Substantia nigra (tissue), 51 donors: ENCODE measurements at places on chromosomes 2 and 18.

DNA sequence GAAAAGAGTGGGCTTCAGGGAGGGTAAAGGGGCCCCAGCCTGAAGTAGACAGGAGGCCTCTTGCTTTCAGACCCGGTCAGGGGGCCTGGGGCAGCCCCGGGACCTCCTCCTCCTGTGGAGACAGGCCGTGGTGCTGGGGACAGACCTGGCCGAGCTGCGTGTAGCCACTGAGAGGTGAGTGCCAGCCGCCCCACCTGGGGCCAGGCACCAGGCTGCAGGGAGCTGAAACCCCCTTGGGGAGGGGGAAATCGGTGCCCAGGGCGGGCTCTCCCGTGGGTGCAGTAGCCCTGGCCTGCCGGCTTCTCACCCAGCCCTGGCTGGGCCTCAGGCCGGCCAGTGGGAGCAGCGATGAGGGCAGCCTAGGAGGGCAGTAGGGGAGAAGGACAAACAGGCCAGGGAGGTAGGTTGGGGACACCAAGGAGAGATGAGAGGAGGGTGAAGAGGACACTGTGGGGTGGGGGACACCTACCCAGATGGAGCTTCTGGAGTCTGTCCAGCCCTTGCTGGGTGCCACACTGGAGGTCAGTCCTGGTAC lies 24.0 kb downstream of the CROCC2 start:
- no peak for DNase-seq

- DNase-seq = no peak
These were observed 237.3 kb upstream of the KLHL14 start for GRCh38 chr18:33010149-33010548.

GRCh38 chr18:56273541-56274219 lies 364.7 kb downstream of the TXNL1 start:
- DNase-seq = no peak

- DNase-seq = no peak
These were observed at the start of gene IHH for GRCh38 chr2:219060821-219061791. Gene IHH, minus strand, starts transcription at chr2:219060921. Its CDS starts 454 bp downstream, at chr2:219060467.

DNA sequence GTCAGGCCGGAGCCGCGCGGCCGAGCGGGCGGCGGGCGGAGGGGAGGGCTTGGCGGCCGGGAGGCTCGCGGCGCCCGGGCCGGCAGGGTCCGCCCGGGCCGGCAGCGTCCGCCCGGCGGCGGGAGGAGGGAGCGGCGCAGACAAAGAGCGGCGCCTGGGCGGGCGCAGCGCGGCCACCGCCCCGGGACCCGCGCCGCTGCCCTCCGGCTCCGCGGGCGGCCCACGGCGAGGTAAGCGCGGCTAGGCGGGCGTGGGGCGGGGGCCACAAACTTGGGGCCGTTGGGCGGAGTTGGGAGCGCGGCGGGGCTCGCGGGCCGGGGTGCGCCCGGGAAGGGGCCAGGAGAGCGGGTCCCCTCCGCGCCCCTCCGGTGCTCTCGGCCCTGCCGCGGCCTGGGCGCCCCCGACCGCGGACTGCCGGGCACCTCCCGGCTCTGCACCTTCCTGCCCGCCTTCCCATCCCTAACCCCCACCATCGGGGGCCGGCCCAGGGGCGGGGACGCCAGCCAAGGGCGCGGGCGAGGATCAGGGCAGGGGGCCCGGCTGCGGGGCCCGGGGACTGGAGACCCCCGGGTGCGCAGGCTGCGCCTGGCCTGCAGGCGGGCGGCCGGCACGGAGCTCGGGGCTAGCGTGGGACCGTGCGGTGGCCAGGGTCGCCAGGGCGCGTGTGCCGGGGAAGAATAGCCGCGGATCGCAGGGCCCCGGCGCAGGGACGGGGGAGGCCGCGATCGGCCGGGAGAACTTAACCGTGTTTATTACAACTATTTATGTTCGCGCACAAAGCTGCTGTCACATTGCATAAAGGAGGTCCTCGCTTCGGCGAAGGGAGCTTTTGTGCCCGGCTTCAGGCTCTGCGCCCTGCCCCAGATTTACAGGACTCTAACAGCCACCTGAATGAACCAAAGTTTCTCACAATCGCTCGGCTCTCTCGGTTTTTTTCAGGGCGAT lies at the start of gene NCK2:
Gene NCK2, plus strand, starts transcription at position 4 of the 945 bp plus-strand sequence. CDS start 110,152 bp downstream, outside the sequence.
- no peak for DNase-seq

DNA sequence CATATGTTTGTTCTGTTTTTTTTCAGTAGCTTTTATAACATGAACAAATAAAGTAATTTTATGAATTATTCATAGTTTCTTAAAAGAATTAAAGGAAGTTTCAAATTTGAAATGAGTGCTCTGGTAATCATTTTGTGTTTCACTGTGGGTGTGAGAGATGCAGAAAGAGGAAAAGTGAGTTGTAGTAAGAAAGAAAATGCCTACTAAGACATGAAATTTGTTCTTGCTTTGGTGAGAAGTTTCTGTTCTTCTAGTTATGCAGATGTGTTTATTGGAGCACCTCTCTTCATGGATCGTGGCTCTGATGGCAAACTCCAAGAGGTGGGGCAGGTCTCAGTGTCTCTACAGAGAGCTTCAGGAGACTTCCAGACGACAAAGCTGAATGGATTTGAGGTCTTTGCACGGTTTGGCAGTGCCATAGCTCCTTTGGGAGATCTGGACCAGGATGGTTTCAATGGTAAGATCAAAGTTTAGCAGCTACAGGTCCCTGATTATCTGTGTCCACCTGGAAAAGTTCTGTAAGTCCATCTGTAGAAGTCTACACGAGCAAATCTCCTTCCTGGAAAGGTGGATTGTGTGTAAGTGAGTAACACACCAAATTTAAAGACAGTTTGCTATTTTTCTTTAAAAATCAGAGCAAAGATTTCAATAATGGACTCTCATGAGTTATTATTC lies 51.4 kb downstream of the ITGAV start:
- no peak for DNase-seq

DNA sequence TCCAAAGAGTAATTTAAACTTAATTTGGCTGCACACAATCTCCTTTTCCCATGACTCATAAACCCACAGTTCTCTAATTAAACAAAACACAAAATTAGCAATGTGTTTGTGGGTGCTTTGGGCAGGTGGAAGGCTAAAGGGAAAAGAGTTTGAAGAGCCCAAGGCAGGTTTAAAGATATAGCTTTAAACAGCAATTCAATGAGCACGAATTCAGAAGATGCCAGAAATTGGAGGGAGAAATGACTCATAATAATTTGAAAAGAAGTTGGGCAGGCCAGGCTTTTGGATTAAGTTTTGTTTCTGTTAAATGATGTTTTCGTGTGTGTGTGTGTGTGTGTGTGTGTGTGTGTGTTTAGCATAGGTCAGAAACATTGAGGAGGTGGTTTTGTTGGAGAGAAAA lies 594.8 kb upstream of the ZEB2 start:
- DNase-seq = no peak

DNA sequence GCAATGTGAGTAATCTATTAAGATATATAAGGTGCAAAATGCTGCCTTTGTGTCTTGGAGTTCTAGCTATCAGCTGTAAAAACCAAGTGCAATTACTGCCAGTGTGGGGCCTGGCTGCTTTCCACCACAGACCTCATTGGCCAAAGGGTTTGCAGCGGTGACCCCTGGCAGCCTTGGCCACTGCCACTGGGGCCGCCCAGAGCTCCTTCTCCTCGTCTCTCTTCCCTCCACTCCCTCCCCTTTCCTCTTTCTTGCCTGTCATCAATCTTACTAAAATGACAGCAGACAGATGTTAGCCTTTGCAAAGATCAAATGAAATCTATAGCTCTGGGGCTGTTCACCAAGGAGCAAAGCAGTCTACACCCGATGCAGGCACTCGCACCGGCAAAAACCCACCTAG lies 986.3 kb downstream of the BCL11A start:
- DNase-seq = no peak

GRCh38 chr2:85596026-85596333 lies 435 bp downstream of the RNF181 start:
- no peak for DNase-seq
